ENCODE measurements at places on chromosomes 3 and 15.

GRCh38 chr3:118618247-118619040, 416.2 kb downstream of the IGSF11 start:
- no peak for DNase-seq

GRCh38 chr15:29018995-29019976, 133.5 kb downstream of the APBA2 start:
- no peak for DNase-seq

DNA sequence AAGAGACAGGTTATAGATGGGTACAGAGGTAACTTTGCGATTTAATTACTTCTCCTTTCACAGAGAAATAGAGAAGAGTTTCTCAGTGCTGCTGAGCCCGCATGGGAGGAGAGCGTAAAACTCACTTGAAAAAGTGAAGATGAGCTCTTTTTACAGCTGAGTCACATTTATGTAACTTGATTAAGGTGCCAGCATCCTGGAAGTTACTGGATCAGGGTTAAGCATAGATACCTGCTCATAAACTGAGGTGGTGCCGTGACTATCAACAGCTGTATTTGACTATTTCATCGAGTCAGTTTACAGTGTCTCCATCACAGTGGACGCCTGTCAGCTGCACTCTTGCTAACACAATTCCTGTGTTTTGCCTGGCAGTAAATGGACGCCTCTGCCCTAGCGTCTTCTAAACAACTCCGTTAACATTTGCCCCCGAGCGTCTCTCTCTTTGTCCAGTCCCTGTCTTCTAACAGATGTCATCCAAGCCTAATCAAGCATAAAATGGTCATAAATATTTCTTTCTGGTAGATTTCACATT, 414.6 kb downstream of the FOXP1 start:
- DNase-seq = no peak

DNA sequence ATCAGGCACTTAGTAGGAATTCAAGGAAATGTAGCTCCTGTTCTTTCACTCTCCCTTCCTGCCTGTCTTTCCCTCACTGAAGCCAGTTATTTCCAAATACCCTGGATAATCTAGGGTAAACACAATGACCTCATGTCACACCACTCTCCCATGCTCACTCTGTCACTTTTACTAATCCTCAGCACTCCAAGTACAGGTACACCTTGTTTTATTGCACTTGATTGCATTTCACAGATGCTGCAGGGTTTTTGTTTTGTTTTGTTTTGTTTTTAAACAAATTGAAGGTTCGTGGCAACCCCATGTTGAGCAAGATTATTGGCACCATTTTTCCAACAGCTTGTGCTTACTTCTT, 40.8 kb downstream of the PPM1L start:
- no peak for DNase-seq

DNA sequence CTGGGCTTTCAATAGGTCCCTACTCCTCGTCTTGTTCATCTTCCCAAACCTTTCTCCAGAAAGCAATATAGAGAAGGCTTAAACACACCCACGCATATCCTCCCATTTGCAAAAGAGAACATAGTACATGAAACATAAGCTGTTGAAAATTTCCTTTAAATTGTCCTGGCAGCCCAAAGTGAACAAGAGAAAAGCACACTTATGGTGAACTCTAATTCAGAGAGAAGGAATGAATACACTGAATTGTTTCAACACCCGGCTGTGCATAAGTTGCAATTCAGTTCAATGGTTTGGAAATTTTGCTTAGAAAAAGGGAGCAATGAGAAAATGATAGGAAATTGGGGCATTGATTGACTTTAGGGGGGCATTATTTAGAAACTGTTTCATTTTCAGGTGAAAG, 202.6 kb downstream of the TIGIT start:
- no peak for DNase-seq

GRCh38 chr3:80612366-80612765, 844.6 kb upstream of the ROBO1 start:
- DNase-seq = no peak

- DNase-seq = no peak
Observed at GRCh38 chr3:129650256-129650872, 43.9 kb upstream of the PLXND1 start.

DNA sequence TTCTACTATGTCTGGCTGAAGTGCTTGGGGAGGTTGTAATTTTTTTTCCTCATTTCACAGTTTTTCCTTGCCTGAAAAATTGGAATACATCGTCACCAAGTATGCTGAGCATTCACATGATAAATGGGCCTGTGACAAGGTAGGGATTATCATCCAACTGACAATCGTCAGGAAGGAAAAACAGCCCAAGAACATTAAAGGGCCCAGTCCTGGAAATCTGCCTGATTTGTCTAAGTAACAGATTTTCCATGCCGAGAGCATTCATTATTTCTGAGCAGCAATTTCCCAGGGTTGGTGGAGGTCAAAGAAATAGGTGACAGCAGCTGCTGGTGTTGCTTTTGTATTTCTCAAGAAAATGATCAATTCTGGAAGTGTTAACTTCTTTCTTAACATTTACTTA, 226.0 kb upstream of the CHRM5 start:
- DNase-seq = no peak

DNA sequence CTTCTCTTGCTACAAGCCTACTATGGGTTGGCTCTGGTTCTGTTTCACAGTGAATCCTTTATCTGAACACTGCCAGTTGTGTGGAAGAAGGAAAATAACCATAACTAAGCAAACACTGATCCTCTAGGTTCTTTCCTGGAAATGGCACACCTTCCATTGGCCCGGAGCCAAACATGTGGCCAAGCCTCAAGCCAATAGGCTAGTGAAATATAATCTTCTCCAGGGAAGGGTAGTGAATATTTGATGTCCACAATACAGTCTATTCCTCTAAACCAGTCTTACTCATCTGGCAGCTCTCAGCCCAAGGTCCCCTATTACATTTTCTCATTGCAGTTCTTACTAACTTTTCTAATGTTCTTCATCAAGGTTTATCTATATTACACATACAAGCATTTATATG, 921.3 kb downstream of the TUSC7 start:
- DNase-seq = no peak

- DNase-seq = no peak
Observed at GRCh38 chr3:57544181-57545125, at the start of gene DNAH12. DNAH12 (minus strand) TSS chr3:57544344; CDS start chr3:57542870, 1,474 bp downstream.

GRCh38 chr15:60020736-60021135, 16.6 kb downstream of the FOXB1 start:
- no peak for DNase-seq

DNA sequence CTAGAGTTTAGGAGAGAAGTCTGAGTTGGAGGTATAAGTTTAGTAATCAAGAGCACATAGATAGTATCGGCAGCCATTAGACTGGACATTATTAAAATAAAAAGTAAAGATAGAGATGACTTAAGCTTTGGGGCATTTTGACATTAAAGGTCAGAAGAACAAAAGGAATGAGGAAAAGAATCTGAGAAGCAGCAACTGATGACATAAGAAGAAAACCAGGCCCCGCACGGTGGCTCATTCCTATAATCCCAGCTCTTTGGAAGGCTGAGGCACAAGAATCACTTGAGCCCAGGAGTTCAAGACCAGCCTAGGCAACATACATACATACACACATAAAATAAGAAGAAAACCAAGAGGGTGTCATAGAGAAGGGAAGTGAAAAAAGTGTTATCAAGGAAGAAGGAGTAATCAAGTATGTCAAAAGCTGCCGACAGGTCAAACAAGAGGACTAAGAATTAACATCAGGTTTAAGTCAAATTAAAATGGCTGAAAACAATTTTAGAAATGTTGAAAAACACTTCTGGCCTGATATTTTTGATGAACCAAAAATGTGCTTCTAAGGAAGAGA, 38.9 kb downstream of the ACAP2 start:
- no peak for DNase-seq

DNA sequence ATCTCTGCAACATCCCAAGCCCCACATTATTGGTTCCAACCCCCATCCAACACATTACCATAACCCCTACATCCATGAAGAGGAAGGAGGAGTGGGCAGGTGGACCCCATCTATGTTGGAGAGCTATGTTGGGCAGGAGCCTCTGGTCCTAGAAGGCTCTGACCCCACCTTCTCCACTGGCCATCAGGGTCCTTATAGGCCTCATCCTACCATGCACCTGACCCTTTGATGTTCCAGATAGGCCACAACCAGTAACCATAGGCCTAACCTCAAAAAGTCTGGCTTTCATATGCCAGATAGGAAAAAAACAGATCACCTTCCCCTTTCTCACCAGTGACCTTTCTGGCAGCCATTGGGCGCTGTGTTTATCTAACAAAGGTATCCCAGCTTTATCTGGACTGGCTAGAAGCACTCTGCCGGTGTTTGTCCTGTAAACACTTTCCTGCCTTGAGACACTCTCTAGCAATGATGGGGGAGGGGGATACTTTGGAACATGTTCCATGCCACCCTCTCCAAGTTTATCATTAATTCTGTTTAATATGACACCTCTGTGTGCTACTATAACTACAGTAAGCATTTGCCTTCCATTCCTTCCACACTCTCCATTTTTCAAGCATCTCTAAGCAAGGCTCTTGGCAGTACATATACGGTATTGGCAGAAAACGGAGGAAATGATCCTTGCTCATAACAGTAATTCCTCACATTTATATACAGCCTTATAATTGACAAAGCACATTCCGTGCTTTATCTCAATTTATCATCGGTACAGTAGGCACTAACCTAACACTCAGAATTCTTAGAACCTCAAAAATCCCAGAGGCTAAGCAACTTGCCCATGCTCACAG, 377.1 kb downstream of the VPS13C start:
- DNase-seq = no peak

GRCh38 chr3:148223266-148223665, 474.4 kb upstream of the AGTR1 start:
- DNase-seq = no peak

- no peak for DNase-seq
Observed at GRCh38 chr3:119967353-119968006, 126.8 kb downstream of the GSK3B start.

- no peak for DNase-seq
Observed at GRCh38 chr15:27341780-27342343, 370.9 kb downstream of the GABRG3 start.

DNA sequence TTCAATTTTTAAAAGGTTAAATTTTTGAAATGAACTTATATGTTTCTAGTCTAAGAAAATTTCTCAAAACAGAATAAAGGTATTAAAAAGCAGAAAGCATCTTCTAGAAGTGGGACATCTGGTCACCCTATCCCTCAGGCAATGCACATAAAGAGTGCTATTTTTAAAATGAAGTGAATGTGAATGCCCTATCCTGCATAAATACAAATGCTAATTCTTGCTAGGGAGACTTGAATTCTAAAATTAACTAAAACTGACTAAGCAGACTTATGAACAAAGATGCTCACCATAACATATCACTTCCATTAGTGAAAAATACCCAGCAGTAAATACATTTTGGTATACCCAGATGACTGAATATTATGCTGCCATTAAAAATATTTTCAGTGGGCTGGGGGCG, 11.7 kb downstream of the MYO5A start:
- no peak for DNase-seq

DNA sequence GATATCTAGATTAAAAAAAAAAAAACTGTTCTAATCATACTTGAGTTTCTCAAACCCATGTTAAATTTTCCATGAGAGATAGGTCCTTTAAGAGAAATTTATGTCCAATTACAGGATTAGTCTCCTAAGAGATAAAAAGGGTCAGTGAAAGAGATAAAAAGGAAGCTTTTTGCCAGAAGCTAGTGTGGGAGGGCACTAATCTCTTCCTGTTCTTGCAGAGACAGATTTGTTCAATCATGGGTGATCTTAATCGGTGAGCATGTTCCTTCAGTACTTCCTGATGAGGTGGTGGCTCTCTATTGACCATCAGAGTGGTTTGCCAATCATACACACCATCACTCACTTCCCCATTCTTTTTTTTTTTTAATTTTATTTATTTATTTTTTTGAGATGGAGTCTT, 16.9 kb upstream of the LPP start:
- DNase-seq = no peak

GRCh38 chr3:73493543-73494308, 131.0 kb downstream of the PDZRN3 start:
- DNase-seq = no peak

DNA sequence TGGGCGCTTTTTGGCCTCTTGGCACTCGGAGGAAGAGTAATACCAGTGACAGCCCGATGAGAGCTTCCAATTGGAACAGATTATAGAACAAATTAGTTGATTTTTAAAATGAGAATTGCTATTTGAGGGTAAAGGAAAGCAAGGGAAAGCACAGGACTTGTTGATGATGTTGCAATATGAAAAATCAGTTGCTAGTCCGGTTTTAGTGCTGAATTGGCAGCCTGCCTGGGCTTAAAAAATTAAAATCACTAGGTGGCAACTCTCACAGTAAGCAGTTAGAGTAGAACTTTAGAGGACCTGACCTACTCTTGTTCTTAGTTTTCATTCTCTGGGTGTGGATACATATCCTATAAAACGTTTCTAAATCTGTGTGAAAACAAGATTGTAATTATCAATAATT, 2.1 kb upstream of the SCAANT1 start:
- no peak for DNase-seq

DNA sequence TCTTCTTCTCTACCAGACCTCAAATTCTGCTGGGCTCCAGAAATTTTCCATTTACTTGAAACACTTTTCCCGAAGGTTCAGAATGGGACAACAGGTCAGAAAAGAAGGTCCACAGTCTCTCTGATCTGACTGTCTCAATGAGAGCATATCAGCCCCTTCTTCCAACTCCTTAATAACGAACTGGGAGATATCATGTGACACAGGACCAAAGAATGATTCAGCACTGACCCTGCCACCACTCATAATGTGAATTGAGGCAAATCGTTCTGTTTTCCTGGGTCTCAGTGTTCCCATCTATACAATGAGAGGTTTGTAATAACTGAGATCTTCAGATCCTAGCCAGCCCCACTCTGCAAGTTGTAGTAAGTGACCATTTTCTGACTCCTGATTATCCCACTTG, 500.5 kb downstream of the NTRK3 start:
- DNase-seq = no peak

- no peak for DNase-seq
Observed at GRCh38 chr3:174253940-174254339, 605.2 kb upstream of the NAALADL2 start.

DNA sequence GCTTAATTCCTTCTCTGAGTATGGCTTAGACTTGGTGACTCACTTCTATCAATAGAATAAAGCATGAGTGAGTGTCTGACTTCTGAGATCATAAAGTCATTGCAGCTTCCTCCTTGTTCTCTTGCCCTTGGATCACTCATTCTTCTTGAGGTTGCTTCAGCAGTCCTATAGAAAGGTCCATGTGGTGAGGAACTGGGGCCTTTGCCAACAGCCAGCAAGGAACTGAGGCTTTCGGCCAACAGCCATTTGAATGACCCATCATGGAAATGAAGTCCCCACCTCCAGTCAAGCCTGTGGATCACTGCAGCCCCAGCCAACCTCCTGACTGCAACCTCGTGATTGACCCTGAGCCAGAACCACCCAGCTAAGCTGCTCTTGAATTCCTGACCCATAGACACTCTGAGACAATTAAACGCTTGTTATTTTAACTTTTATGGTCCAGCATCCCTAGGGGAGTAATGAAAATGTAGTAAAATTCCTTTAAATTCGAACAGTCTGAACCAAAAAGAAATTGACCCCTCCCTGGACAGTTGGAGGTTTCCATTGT, 84.5 kb downstream of the WDR76 start:
- DNase-seq = no peak

Data from stimulated activated CD8-positive, alpha-beta memory T cell treated with anti-CD3 and anti-CD28 coated beads, Interleukin-4, amount 100 ng/mL, for 1 hour (primary cell).